Activated CD4-positive, alpha-beta T cell treated with anti-CD3 and anti-CD28 coated beads, Interleukin-2, amount 10 ng/mL, durations not matched to agents 7 days and 5 days (primary cell): ENCODE measurements at places on chromosomes 11 and 22.

GRCh38 chr11:69481393-69481844 is at the start of gene LINC01488:
Gene LINC01488 (plus strand): TSS chr11:69481663.
- H3K27me3 ChIP-seq: no peaks in the 10 kb centered on the region
- no peak within 1 kb of the TSS for H3K4me3 ChIP-seq
- no peaks in the 10 kb centered on the region for H3K4me1 ChIP-seq
- H3K27ac ChIP-seq: no peak within 1 kb of the TSS

GRCh38 chr11:112579282-112579681 is 318.6 kb upstream of the PLET1 start:
- no peaks in the 10 kb centered on the region for H3K27me3 ChIP-seq
- H3K36me3 ChIP-seq: no peaks in the 10 kb centered on the region
- no peak overlapping the region for H3K4me3 ChIP-seq

GRCh38 chr11:73531386-73531785 is 66.5 kb downstream of the FAM168A start:
- no peak overlapping the region for H3K4me3 ChIP-seq
- H3K27me3 ChIP-seq: no peaks in the 10 kb centered on the region
- peaks cover 3% of the 10 kb centered on the region for H3K36me3 ChIP-seq
- H3K4me1 ChIP-seq: peaks cover 39% of the 10 kb centered on the region
- H3K27ac ChIP-seq: no peak overlapping the region

DNA sequence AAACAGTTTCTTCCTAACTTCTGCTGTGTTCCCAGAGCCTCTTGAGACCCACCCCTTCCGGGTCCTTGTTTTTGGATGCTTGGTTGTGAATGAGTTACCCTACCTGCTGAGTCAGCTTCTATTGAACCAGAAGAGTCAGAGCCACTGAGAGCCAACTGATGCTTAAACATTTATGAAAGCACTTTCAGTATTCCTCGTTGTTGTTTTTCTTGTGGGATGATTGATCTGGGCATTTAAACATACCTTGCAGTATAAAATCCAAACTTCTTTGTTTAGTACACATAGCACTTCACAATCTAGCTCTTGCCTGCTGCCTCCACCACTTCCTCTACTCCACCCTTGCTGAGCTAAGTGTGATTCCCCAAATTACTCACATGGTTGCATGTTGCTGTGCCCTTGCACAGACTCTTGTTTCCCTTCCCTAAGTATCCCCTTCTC is 5.5 kb downstream of the PRSS23 start:
- H3K27ac ChIP-seq: peak overlapping the region; percentile 14
- peaks cover 50% of the 10 kb centered on the region for H3K27me3 ChIP-seq
- DNase-seq: peak; percentile 53
- H3K4me1 ChIP-seq: peaks cover 40% of the 10 kb centered on the region
- H3K4me3 ChIP-seq: no peak overlapping the region
- peaks cover 2% of the 10 kb centered on the region for H3K36me3 ChIP-seq

DNA sequence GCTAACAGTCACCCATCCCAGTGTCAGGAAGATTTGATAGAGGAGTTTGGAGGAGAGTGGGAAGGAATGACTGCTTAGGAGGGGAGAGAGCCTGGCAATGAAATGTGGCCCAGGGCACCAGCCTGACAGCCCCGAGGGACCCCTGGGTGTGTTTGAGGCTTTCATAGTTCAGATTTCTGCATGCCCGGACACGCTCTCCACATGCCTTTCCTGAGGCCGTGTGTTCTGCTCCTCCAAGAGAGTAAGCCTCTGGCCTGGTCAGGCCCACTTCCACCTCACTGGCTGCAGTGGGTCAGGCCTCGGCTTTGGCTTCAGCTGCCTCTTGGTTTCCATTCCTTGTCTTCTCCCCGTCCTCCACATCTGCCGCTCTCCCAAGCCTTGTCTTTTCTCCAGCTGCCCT is 78.4 kb downstream of the C22orf31 start:
- no peak overlapping the region for H3K27ac ChIP-seq
- peaks cover 38% of the 10 kb centered on the region for H3K27me3 ChIP-seq
- DNase-seq: no peak
- no peaks in the 10 kb centered on the region for H3K36me3 ChIP-seq

- DNase-seq: no peak
- no peak overlapping the region for H3K27ac ChIP-seq
- H3K4me3 ChIP-seq: no peak overlapping the region
- H3K36me3 ChIP-seq: no peaks in the 10 kb centered on the region
- H3K4me1 ChIP-seq: no peaks in the 10 kb centered on the region
Measured at GRCh38 chr11:106619320-106619990, 398.8 kb downstream of the GUCY1A2 start.
